Cortex of kidney (tissue), 1 donor: ENCODE measurements at places on chromosomes 11 and 22.

DNA sequence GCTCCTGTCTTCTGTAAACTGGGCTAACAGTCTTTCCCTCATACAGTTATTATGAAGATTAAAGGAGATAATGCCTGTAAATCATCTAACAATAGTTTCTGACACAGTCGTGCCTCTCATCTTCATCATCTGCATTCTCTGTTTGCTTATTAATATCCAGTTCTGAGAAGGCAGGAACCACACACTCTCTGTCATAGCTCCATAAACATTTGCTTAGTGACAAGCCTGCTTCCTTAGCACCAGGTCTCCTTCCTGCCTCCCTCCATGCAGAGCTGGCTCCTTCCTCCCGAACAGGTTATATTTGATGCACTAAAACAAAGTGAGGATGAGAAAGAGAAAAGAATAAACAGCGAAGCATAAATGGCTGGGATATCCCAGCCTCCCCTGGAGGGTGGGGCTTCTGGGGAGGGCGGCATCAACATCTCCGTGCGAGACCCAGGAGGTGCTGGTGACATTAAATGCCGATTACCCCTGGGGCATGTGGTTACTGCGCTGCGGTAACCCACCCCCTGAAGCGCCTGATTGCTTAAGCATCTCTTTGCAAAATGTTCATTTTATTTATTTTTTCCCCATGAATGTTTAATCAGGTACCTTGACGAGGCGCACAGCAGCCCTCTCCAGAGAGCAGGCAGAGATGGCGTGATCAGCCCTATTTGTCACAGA is 404.9 kb downstream of the NXPE2 start:
- DNase-seq = no peak

DNA sequence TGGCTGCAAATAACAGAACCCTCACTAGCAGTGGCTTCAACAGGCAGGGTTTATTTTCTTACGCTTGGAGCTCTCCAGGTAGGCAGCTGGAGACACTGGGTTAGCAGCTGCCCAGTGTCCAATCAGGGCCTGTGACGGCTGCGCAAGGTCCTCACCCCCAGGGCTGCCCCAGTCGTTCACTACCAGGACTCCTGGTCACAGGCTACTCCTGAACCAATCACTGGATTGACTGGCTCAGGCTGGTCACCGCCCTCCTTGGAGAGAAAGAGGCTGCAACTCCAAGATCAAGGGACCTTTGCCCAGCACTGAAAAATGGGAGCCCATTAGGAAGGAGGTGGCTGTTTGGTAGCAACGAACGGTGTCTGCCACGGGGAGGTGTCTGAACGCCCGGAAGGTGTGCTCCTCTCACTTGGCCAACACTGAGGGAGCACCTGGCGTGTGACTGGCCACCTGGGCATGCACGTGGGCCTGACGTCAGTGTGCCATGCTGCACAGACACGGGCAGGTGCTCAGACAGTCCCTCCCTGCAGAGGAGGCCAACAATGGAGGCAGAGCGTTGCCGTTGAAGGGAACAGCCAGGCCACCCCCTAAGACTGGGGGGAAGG is 5.1 kb downstream of the ARSA start:
- no peak for DNase-seq

- no peak for DNase-seq
Measured at GRCh38 chr11:116693102-116693570, 79.7 kb downstream of the BUD13 start.

GRCh38 chr11:103222806-103223205 is 113.6 kb downstream of the DYNC2H1 start:
- DNase-seq = no peak

DNA sequence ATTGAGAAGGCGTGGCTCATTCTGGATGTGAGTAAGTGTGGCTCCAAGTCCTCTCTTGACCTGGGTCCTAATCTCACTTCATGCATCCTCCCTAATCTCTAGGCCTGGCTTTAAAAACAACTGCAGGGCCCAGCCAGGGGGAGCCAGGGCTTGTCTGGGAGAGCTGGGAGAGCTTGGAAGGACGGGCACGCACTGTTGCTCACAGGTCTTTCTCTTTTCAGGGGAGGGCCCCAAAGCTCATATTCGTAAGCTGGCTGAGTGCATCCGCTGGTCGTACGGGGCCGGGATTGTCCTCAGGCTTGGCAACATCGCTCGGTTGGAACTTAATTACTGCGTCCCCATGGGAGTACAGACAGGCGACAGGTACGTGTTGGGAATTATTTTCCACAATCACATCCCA is 34.1 kb upstream of the PARVB start:
- DNase-seq = no peak

GRCh38 chr22:46777609-46777970 is 15.1 kb downstream of the TBC1D22A start:
- no peak for DNase-seq

DNA sequence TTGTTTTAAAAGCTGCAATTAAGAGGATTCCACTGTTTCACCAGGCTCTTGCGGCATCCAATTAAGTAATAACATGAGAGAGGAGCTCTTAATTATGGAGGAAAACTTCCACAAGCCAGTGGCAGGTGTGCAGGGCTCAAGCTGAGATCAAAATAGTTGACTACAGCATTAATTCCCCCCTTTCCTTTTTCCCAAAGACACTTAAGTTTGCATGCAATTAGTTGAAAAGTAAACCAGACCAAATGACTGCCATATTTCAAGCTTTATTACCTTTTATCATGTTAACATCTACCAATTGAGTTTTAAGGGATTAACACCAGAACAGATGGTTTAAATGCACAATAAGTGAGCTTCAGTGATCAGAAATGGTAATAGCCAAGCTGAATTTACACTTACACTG is 32.1 kb downstream of the FAM168A start:
- no peak for DNase-seq

DNA sequence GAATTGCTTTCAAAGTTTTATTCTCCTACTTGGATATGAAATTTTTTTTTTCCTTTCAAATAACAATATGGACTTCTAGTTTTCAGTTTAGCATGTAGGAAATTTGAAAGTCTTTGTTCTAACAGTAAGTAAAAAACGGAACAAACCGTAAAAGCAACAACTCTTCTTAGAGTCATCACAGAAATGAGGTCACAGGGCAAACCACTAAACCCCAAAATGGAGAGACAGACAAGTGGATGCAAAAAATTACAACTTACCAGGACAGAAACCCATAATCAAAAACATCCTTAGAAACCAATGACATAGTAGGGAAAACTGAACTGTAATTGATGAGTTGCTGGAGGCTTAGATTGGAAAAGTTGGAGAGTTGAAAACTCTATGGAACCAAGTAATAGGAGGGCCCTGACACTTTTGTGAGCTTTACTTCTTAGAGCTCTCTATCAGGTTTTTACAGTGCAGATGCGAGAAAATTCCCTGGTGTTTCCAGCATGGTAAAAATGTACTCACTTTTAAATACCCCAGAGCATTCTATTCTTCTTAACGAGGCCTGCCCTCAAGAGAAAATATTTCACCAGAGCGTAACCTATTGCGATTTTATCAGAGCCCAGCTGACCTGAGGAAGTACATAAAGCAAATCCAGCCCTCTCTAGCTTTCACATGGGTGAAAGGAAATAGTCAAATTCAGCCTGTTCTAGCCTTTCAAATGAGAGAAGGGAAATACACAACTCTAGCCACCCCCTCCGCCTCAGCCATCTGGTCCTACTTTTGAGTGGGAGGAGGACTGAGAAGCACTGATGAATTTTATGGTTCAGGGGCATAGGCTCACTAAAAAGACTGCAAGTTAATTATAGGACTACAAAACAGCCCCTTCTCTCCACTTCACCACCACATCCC is 39.1 kb downstream of the CASP12 start:
- DNase-seq = no peak

- DNase-seq = no peak
Measured at GRCh38 chr11:132886335-132886734, 646.0 kb downstream of the OPCML start.

- no peak for DNase-seq
Measured at GRCh38 chr22:25736378-25737011, 5.5 kb upstream of the MYO18B start.

- DNase-seq = no peak
Measured at GRCh38 chr11:117177534-117178209, 871 bp upstream of the SIDT2 start.

GRCh38 chr11:87300640-87301380 is 263.1 kb downstream of the TMEM135 start:
- no peak for DNase-seq

- no peak for DNase-seq
Measured at GRCh38 chr11:36976741-36977140, 378.7 kb upstream of the RAG2 start.

GRCh38 chr11:7909585-7910285 is 21.3 kb downstream of the OR10A6 start:
- no peak for DNase-seq

DNA sequence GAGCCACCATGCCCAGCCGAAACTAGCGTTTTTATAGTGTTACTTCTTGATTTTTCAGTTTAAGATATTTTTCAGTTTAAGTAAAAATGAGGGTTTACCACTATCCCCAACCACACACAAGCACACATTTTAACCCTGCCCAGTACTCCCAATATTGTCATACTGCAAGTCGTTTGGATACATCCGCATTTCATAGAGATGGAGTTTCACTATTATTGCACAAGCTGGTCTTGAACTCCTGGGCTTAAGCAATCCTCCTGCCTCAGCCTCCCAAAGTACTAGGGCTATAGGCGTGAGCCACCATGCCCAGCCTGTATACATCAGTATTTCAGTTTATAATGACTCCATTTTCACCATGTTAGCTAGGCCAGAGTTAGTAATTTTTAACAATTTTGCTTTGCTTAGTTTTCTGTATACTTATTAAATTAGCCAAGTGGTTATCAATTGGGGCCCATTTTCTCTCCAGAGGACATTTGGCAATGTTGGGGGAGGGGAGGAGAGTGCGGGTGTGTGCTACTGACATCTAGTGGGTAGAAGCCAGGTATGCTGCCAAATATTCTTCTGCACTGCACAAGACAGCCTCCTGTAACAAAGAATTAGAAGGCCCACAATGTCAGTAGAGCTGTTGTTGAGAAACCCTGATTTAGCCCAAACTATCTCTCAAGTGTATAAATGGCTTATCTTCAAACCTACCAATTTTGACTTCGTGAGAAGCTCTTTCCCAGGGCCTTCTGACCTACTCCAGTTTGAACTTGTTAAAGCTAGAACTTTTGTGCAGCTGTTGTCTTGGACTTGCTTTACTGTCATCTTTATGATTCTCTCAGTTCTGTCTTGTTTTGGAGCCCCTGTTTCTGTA is 7.3 kb downstream of the USP47 start:
- DNase-seq = no peak

DNA sequence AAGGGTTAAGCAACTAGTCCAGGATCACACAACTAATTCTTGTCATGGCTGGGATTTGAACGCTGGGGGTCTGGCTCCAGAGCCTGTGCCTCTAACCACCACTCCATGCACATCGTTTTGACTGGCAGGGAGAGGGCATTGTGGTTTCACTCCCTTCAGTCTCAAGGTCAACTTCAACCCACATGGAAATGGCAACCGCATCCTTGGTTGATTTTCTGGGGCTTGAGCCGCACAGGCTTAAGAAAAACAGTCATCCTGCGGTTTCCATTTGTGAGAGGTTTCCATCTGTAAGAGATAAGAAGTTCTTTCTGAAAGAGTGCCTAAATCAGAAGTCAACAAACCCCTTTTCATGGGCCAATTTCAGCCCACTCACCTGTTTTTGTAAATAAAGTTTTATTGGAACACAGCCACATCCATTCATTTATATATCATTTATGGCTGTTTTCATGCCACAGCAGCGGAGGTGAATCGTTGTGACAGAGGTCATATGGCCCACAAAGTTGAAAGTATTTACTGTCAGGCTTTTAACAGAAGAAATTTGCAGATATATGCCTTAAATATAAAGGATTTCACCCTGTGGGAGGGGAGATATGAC is 65.7 kb downstream of the SGSM1 start:
- DNase-seq = no peak

DNA sequence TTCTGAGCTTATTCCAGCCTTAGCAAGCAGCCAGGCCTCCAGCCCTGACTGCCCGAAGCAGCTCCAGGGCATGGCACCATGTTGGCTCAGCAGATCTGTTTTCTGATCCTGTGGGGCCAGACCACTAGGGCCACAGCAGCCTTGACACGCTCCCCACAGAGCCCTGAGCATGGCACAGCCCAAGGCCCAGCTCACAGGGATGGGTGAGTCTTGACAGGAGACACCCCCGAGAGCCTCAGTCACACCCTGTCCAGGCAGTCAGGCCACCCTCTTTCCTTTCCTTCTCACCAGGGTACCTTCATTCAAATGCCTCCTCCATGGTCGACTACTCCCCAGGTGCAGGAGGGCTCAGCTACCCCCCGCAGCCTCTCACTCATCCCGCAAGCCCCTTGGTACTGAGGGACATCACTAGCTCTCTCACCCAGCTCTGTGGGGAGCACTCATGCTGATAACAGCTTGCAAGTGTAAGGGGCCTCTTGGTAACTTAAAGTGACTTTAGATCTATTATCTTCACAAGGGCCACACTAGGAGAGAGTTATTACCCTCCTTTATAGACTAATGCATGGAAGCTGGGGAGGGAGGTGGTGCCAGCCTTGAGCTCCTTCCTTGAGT is 3.9 kb upstream of the CDC42BPG start:
- no peak for DNase-seq

DNA sequence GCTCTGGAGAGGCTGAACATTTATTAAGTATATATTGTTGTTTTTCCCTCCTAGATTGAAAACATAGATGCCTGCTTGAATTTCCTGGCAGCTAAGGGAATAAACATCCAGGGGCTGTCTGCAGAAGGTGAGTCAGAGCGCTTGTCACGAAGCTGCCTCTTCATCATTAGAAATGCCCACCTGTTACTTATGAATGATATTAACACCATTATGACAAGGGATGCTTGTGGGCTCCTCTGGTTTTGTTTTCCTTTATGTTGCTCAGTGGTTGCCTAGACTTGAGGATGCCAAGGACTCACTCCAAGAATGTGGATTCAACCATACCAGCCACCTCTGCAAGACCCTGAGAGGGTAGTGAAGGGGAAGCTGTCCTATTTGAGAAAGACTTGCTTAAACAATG is 156.2 kb downstream of the NAV2 start:
- no peak for DNase-seq

DNA sequence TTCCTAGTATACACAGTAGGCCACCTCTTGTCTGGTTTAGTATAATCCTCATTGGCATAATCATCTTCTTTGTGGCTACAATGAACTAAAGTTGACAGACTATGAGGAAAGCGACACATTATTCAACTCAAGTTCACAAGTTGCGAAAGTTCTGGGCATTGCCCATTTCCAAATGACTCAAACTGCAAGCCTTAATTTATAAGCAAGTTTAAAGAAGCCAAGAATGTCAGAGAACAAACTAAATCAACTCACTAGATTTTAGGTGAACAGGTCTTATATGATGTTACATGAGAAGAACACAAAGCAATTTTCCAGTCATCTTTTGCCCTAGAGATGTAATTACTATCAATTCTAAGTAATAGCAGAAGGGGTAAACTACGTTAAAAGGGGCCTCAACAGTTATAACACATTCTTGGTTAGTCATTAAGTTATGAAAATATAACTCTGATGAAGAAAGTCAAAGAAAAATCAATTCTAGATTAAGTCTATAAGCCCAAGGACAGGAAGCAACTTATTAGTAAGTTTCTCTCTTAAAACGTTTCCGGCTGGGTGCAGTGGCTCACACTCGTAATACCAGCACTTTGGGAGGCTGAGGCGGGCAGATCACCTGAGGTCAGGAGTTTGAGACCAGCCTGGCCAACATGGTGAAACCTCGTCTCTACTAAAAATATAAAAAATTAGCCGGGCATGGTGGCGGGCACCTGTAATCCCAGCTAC is 21.5 kb downstream of the PICALM start:
- DNase-seq = no peak

- DNase-seq = no peak
Measured at GRCh38 chr11:60996381-60997138, 25.1 kb downstream of the CD6 start.
